ENCODE measurements at places on chromosomes 12 and 14.

- no peak for DNase-seq
Observed at GRCh38 chr14:23151342-23151741, 32.1 kb downstream of the SLC7A8 start.

GRCh38 chr12:22310275-22310674, 24.2 kb downstream of the ST8SIA1 start:
- no peak for DNase-seq

- no peak for DNase-seq
Observed at GRCh38 chr12:64819816-64820402, 4.5 kb upstream of the TBC1D30 start.

GRCh38 chr14:54650331-54650958, 83.5 kb downstream of the SAMD4A start:
- peak; percentile 23 for DNase-seq

DNA sequence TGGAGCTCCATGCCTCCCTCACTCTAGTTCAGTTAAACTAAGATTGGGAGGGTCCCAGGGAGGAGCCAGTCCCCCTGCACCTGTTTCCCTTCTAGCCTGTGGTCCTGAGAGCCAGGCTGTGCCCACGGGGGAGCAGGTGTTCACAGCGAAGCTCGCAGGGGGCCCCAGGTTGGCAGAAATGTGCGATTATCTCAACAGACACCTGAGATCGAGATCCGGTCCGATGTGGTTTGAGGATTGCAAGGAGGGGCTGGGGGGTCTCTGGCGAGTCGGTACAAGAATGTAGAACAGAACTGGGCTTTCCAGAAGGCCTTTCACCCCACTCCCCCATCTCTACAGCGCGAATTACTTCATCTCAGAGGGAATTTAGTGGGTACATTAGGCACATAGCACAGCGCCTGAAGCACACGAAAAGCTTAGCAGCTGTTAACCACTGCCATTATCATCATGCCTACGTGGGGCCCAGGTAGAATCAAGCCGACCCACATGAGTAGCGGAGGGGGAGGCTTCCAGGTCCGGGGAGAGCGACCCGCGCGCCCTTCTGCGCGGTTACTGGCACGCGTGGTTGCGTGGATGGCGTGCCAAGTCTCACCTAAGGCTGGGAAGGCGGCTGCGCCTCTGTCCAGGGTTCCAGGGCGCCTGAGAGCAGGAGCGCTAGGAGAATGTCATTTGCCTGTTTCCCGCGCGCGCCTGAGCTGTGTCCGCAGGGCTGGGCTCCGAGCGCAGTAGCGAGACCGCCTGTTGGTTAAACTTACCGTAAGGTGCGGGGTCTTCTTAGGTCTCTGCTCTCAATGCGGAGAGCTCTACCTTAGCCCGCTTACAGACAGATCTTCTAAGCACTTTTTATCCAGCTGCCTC, 1539.5 kb upstream of the TMEM132C start:
- DNase-seq: no peak

DNA sequence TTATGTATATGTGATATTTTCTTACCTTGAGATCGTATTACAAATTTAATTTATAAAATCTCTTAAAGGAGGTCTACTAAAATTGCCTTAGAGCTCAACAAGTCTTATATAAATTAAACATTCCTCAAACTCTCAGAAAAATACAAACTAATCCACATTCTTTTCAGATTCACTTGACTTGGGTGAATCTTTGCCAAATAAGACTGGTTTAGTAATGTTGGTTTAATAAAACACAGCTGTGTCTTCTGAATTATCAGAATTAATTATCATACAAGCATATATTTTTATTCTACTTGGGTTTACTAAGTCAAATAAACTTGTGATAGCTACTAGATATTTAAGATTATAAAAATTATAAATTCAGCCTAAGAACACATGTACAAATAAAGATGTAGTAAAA, 13.3 kb downstream of the GLIPR1L2 start:
- DNase-seq: no peak

GRCh38 chr14:22982477-22983245, at the start of gene AJUBA:
TSS of gene AJUBA (minus strand) at chr14:22982551. CDS start at chr14:22982266, 285 bp downstream.
- peak; percentile 80 for DNase-seq

DNA sequence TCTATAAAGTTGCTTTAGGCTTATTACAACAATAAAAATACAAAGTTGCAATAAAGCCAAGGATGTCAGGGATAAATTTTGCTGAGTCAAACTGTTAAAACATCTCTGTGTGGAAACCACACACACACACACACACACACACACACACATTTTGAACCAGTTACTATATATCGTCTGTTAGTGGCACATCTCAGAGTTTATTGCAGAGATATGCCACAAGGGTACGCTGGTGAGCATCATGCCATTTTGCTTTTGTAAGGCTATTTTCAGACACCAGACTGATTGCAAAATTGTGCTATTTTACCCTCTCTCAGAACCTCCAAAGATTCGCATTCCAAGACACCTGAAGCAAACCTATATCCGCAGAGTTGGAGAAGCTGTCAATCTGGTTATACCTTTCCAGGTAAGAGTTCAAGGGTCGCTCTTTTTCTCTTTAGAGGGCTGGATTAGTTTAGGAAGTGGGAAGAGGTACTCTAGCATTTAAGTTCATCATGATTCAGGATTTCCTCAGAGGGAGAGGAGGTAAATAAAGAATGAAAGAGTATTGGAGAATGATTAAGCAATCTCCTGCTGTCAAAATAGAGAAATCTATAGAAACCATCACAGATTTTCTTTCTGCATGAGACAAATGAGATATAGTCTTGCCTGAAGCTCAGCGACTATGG, 27.3 kb upstream of the CHPT1 start:
- DNase-seq: no peak

DNA sequence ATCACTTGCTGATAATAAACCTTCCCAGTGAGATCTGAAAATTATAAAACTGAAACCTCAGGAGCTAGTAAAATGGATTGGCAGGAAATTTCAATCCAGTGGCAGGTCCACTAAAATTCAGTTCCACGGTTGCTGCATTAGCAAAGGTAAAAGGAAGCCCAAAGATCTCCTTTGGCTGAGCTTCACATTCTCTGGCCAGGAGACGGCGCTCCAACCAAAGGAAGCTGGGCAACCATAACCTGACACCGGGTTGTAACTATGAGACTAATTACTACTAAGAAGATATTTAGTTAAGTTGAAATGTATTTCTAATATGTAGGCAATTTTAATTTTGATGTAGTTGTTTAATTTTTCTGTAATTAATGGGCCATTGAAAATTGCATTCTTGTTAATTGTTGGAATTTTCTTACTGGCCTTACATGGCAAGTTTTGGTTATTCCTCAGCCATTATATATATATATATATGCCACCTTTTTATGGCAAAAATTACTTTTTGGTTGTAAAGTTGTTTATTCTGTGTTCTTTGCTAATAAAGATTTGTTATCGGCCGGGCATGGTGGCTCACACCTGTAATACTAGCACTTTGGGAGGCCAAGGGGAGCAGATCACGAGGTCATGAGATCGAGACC, 17.0 kb downstream of the OR8S1 start:
- no peak for DNase-seq
